ENCODE measurements at places on chromosomes 2 and 18.

DNA sequence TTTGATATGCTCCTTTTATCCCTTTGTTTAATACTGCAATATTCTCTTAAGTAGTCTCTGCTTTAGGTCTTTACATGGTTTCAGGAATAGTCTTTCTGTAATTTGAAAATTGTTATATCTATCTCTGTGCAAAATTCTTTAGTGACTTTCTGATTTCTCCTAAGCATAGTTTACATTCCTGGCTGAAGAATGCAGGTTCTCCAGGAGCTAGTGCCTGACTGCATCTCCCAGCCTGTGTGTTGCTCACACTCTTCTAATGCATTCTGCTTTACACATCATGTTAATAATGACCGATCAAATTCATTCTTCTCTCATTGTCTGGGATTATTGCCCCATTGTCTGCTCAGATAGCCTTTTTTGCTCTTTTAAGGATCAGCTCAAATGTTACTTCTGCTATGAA is 1349.2 kb downstream of the DSC3 start:
- no peak for DNase-seq

DNA sequence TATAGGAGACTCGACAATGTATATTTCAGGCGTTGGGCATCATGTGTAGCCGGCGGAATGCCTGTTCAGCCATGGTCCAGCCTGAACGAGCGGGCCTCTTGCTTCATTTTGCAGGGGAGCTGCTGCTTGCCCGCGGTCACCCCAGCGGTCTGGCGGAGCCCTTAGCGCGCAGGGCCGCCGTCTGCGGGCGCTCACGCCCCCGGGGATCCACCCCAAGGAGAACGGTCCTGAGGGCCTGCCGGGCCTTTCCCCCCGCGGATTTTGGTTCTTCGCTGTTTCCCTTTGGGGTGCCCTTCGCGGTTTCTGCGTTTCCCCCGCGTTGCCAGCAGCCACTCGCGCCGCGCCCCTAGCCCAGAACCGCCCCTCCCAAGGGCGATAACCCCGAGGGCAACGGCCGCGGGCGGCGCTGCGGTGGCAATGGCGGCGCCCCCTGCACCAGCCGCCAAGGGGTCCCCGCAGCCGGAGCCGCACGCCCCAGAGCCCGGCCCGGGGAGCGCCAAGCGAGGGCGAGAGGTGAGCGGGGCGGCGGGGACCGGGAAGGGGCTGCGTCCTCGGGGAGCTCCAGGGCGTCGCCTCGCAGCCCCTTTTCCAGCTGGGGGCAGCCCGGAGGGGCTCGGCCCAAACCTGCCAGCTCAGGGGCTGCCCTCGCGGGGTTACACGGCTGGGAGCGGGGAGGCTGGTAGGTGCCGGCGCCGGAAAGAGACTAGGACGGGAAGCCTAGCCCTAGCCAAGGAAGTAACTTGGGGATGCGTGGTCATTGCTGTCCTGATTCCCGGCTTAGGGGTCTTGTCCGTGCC is at the start of gene MFSD2B:
Gene MFSD2B (plus strand): TSS at position 406 of the 797 bp plus-strand sequence. CDS start 12 bp downstream, at position 418.
- peak; percentile 15 for DNase-seq

DNA sequence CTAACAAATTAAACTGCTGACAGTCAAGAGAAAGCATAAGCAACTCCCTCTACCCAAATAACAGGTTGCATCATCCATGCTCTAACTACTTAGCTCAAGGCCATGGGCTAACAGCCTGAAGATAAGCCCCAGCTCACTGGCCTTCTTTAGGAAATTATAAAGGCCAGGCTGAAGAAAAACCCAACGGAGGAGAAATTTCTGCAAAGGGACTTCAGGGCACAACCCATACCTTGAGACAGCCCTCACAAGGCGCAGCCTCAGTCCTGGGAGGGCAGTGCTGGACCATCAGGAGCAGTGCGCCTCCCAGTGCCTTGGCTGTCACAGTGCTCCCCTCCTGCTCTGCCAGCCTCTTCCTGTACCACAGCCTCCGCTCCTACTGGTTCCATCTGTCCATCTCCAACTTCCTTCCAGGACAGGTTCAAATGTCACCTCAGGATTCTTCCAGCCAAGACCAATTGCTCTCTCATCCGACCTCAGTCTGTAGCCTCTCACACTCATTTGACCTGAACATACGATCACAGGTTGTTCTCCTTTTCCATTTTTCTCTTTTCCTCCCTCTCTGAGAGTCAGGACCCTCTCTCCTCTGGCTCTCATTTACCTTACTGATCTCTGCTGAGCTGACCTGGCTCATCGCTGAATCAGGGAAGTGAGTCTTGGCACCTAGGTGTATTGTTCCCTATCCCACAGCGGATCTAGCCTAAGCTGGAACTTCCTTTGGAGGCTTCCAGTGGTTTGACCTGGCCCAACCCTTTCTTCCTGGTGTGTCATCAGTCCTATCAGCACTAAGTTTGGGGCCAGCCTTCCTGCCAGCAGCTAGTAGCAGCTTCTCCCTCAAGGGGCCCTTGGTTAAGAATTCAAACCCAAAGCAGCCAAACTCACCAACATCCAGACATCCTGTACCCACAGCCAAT is 1.9 kb downstream of the MCFD2 start:
- peak; percentile 76 for DNase-seq

DNA sequence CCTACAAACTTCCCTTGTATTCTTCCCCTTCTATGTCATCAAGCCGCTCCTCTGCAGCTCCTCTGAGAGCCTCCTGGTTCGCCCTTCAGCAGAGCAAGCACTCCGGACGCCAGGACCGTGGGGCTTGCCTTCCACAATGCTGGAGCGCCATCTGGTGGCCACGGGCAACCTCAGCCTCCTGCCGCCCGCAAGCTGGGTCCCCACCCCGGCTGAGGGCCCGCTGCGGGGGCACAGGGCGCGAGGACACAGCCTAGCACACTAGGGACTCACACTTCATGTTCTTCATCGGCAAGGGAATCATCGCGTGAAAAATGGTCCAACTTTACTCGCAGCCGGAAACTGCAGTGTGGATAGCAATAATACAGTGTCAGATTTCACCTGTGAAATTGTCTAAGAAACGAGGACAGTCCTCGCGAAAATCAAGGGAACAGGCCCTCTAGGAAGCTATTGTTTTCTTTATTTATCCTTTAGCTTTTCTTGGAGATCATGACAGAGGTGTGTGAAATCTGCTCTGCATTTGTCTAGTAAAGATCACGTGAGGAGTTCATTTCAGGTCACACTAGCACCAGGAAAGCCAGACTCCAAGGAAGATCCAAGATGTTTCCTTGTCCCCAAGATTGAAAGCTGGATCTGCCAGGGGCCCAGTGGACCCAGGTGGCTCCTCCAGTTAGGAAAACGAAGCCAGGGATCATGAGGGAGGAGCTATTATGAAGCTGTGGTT is 5.8 kb downstream of the PRLH start:
- DNase-seq, result peak; percentile 92

DNA sequence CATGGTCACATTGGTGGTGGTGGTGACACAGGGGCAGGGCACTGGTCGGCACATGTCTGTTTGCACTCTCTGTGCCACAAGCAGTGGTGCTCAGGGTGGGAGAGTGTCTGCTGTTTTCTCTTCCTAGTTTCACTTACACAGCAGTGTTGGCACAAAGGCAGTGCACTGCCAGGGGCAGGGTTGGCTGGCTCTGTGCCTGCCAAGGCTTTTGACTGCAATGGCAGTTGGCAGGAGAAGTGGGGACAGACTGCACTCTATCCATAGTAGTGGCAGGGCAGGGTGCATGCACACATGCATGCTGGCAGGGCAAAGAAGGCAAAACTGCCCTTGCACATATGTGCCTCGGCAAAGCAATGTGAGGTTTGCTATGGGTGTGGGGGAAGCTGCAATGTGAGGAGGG is 635.9 kb downstream of the SUCLG1 start:
- no peak for DNase-seq

DNA sequence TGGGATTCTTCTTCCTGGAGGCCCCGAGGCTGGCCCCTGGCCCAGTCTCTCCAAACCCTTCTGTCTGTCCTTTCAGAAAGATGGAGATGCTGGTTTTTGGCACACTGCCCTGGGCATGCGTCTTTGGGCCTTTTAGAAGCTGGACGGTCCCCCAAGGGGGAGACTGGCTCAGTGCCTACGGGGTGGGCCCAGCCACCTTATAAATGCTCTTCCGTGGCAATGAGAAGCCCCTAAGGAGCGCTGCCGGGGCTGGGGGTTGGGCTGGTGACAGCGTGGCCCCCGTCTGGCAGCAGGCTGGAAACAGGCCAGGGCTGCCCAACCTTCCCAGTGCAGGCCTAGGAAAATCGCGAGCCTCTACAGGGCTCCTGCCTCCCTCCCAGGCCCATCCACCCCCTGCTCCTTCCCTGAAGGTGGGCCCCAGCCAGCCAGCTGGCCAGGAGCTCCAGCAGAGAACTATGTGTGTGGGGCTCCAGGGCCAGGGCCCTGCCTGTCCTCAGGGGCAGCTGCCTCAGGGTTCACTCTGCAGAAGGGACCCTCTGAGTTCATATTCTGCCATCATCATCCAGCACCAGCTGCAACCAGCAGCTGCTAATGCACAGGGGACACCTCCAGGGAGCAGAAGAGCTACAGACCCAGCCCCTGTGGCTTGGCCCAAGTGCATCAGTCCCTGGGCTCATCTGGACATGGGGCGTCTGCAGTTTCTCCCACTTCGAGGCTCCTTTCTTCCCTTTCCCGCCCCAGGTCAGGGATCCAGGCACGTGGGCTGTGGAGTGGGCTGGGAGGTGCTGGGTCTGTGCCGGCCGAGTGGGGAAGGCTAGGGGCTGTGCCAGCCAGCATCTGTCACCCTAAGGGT is 107.6 kb upstream of the OTOS start:
- no peak for DNase-seq

DNA sequence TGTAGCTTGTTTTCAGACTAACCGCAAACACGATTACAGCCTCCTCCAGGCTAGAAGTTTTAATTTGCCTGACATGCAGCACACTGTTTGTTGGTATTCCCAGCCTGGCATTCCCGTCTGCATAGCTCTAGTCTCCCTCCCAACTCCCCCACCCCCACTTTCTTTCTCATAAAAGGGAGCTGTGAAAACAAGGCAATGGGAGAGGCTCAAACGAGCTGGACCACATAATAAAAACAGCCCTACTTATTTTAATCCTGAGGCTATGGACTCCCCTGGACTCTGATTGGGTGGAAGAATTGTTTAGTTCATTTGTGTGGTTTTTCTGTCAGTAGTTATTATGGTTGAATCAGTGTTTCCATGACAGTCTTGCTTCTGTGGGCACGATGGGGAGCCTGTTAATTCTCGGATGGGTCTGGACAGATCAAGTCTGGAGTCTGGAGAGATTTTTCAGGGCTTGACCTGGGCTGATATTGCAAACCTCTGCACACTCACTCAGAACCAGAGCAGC is 1.2 kb downstream of the STON1 start:
- DNase-seq, result peak; percentile 74

DNA sequence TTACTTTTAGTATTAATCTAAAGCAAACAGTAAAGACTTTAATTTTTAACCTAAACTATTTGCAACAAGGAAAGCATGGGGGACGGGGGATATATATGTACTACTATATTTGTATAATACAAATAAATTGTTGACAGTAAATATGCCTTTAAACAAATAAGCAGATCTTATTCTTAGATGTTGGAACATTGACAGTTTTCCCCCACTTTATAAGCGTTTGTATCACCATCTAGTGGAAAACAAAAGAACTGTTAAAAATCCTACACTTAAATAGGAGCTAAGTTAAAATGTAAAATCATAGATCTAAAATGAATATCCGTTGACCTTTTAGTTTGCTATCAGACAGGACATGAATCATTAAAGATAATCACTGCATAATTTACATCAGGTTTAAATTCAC is 50.0 kb downstream of the RBBP8 start:
- peak; percentile 70 for DNase-seq

- DNase-seq, result no peak
Observed at GRCh38 chr2:100563407-100564247, 834 bp downstream of the PDCL3 start.

GRCh38 chr2:230814616-230815015 is 50.1 kb upstream of the ITM2C start:
- DNase-seq, result peak; percentile 42

DNA sequence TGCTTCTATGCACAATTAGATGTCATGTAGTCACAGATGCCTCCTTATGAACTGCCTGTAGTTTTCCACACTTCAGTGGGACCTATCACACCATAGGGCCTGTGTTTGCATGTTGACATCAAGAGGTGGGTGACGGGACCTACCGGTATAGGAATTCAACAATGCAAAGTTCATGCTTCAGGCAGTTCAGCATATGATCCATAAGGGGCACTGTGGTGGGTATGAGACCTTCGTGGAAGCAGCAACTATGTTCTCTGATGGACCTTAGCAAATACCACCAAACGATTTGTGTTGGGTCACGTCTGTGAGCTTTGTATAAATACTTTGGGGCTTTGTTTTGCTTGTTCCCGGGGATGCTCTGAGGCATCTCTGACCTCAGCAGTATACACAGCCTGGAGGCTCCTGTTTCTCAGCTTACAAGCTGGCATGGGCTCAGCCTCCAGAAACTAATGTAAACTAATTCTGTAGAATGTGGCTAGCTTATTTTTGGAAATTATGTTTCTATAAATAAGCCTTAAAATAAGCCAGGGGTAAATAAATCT is 111.6 kb downstream of the DTNA start:
- no peak for DNase-seq

Measured in lung microvascular endothelial cell (primary cell).